ENCODE measurements at places on chromosomes 5 and 9.
A peak's percentile ranks its signal among the peaks of the same experiment; 100 is the strongest.

GRCh38 chr9:135619599-135619886 is 19.8 kb downstream of the GLT6D1 start:
- no peak for DNase-seq

- DNase-seq, result no peak
These were observed 163.8 kb downstream of the CDH10 start for GRCh38 chr5:24480952-24481351.

GRCh38 chr9:93387791-93388190 is 63.7 kb upstream of the FAM120A start:
- no peak for DNase-seq

GRCh38 chr5:178627259-178627598 is 379 bp upstream of the CLK4 start:
- no peak for DNase-seq

DNA sequence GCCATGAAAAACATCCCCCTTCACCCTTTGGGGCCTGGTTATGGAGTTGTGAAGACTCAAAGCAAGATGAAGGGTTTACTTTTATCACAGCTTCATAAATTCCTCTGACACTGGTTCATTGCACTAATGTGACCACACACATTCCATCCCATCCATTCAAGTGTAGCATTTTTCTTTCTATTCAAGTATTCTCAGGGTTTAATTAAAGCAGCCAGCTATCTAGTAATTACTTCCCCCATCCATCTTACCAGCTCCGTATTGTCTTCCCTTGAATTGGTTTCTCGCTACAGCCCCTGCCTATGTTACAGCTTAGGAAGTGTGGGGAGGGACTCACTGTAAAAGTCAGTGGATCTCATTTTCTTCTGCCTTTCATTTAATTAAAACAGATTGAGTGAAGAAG is 387.0 kb upstream of the RFX3 start:
- no peak for DNase-seq

DNA sequence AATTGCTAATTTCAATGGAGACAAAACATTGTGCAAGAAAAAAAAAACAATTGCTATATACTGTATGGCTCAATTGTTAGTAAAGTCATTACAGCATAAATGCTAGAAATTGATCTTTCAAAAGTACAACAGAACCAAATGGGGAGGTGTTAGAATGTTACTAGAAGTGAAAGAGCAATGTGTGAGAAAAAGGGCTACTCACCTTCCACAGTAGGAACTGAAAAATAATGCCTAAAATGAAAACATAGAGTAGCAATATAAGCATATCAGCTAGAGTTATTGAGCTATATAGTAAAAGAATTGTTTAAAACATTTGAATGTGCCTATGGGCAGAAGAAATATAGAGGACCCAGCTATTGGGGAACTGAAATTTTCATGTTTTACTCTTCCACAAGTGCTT is 10.9 kb upstream of the RXFP3 start:
- DNase-seq, result no peak

DNA sequence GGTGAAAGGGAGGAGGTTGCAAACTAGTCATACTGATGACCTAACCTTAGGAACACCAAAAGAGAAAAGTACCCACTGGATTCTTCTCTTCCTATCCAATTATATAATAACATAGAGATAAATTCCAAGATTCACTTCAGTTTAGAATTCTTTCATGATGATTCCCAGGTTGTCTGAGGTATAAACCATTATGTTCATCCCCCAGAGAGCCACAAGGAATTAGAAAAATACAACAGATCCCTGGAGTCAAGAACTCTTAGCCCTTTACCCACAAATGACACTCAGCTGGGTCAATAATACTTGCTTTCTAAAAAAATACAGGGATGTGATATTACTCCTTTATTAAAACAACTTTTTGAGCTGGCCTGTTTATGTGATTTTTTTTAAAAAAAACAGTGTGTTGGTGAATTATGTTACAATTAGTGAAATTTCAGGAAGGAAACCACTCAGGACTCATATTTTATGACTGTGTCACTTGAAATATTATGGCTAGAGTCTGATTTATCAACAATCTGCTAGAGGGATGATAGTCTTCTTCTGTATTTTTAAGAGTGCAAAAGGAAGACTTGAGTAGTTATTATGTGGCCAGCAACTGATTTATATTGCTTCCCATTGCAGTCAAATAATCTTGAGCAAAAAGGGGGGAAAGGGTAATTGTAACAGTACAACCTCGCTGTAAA is 338.2 kb downstream of the NFIB start:
- no peak for DNase-seq

DNA sequence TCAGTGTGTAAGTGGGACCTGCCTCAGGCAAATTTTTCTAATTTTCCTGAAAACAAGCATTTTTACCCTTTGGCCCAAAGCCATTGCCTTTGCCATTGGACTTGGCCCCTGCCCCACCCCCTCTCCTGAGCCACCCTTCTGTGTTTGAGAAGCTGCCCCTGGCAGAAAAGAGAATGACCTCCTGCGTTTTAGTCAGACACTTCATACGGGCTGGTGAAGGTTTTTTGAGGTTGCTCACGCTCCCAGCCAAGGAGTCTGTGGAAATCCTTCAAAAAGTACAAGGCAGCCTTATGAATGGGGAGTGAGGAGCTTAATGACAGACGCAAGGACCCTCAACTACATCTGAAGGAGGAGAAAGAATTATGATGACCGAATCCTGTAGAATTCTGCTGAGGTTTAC is 308.9 kb downstream of the SLIT3 start:
- no peak for DNase-seq

DNA sequence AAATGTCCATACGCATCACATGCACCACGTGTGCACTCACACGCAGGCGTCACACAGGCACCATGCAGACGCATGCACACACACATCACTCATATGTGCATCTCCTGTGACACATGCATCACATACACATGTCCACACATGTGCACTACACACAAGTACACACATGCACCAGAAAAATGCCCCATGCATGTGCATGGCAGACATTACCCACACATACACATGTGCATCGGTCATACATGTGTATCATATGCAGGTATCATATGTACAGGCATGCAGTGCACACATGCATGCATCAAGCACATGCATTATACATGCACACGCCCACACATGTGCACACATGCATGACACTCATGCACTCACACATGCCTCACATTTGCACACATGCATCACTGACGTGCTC is 26.1 kb downstream of the ADAMTS2 start:
- no peak for DNase-seq

GRCh38 chr5:173554989-173555705 is 61.3 kb downstream of the BOD1 start:
- DNase-seq, result no peak

DNA sequence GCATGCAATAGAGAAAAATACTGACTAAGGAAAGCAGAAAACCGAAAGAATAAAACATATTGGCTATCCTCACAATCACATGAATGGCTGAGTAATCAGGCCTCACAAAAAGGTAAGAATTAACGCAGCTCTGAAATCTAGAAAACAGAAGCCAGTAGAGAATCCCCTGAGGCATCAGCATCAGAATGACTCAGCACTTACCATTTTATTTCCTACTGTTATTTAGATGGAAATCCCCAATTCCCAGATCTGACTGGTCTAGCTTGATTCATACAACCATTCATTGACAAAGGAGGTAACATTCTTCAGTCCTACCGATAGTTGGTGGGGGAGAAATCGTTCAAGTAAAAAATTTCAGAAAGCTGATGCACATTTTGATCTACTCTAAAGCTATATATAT is 1408.4 kb upstream of the WWC1 start:
- DNase-seq, result no peak

DNA sequence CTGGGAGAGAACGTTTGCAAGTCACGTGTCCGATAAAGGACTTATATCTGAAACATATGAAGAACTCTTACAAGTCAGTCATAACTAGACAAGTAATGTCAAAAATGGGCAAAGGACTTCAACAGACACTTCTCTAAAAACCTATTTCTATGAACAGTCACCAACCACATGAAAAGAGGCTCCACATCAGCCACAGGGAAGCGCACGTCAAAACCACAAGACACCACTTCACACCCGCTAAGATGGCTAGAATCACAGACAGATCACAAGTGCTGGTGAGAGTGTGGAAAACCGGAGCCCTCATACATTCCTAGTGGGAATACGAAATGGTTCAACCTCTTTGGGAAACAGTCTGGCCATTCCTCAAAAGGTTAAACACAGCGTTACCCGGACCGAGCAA is 11.5 kb upstream of the CARD9 start:
- DNase-seq, result no peak

DNA sequence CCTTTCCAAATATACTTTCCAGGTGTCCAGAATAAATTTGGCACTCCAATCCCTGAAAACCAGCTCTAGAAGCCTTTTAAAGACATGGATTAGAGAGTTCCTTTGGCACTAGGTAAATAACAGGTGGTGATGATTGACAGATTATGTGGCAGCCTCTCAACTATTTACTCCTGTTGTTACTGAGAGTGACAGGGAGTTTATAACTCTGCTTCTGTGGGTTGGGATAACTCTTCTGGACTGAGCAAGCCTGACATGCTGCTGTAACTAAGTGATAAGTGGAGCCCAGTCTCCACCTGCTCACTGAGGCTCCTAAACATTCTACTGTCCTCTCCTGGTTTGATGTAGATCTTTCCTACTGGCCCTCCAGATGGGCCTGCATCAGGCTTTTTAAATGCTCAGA is 693.2 kb upstream of the FTMT start:
- DNase-seq, result no peak

- DNase-seq, result no peak
These were observed 218.0 kb downstream of the MAN2A1 start for GRCh38 chr5:109907731-109908130.

DNA sequence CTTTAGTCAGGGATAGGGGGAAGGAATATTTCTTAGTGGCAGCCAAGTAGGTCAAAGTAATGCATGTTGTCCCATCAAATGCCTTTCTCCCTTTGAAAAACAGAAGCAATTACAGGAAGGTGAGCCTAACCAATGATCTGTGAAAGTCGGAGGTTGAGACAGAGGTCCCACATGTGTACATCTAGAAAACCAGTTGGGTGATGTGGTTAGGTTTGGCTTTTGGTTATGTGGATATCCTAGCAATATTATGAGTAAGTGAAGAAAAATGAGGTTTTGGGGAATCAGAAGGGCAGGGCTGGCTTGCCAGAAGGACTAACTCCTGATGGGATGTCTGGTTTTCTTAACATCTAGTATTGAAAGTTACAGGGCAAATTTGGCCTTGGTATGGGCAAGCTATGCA is 63.4 kb upstream of the PALM2AKAP2 start:
- DNase-seq, result no peak

GRCh38 chr5:72841756-72842535 is 25.5 kb downstream of the TNPO1 start:
- DNase-seq, result no peak

DNA sequence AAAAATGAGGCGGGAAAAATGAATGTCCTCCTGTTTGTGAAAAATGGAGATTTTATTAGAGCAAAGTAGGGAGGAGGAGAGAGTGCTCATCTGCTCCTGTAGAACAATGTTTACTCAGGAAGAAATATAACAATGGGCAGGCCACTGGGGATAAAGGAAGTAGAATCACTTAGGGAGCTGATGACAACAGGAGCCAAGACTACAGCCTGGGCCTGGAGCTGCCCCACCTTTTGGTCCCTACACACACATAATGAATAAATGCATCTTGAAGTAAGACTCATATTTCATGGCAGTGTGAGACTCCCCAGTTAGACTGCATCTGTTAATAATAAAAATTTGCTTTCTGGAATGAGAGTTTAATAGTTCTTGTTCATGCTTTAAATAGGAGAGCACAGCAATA is 1939.8 kb downstream of the EFNA5 start:
- no peak for DNase-seq

GRCh38 chr5:163385271-163385670 is 52.1 kb upstream of the CCNG1 start:
- DNase-seq, result no peak

GRCh38 chr5:140194662-140195061 is 19.7 kb downstream of the CYSTM1 start:
- DNase-seq, result no peak

DNA sequence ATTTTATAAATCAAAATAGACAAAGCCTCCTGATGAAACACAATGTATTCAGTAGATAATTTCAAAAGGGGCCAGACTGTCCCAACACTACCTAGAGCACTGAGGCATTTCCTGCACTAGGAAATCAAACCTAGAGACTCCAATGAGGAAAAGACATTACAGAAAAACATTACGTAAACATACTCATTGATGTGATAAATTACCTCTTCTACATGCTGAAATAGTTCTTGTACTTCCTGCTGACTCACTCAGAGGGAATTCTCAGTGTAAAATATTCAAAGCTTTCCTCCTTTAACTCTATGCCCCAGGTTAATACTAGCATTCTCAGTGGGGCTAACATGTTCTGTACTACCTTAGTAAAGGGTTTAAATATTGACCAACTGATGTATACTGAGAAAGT is 178.0 kb downstream of the ESM1 start:
- peak; percentile 48 for DNase-seq

GRCh38 chr9:76729980-76730737 is 34.1 kb upstream of the PCA3 start:
- no peak for DNase-seq

GRCh38 chr5:19241690-19242089 is 746.3 kb downstream of the CDH18 start:
- DNase-seq, result no peak

DNA sequence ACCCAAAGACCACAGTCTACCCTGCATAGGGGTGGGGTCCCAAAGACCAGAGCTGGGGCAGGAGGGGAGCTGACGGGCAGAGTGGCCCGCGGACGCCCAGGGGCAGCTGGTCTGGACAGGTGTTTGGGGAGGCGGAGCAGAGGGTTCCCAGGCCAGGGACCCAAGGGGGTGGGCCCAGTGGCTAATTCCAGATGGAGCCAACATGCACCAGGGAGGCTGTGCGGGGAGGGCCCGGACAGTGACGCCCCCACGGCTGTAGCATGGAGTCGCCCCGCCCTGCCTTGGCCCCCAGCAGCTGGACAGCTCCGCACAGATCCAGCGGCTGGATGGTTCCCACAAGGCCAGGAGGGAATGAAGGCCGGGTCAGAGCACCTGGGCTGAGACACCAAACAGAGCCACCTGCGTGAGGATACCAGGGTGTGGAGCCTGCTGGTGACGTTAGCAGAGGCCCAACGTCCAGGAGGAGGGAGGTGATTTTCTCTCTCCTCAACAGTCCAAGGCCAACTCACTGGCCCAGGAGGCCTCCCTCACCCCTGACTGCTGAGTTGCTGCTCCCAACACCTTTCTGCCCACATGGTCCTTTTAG is 55.3 kb upstream of the EGFL7 start:
- DNase-seq, result no peak

DNA sequence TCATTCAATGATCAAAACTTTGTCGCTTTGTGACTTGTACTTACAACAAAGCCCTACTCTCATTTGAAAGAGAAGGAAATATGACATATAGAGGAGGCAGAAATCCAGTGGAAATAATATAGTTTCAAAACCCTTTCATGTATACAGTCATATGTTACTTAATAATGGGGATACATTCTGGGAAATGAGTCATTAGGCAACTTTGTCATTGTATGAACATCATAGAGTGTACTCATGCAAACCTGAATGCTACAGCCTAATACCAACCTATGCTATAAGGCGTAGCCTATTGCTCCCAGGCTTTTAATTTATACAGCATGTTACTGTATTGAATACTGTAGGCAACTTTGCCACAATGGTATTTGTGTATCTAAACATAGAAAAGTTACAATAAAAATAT is 69.0 kb upstream of the SMC2 start:
- no peak for DNase-seq

All from AG08396 (cell line).